Heart left ventricle (tissue), 16 donors: ENCODE measurements at places on chromosomes 3 and 15.

DNA sequence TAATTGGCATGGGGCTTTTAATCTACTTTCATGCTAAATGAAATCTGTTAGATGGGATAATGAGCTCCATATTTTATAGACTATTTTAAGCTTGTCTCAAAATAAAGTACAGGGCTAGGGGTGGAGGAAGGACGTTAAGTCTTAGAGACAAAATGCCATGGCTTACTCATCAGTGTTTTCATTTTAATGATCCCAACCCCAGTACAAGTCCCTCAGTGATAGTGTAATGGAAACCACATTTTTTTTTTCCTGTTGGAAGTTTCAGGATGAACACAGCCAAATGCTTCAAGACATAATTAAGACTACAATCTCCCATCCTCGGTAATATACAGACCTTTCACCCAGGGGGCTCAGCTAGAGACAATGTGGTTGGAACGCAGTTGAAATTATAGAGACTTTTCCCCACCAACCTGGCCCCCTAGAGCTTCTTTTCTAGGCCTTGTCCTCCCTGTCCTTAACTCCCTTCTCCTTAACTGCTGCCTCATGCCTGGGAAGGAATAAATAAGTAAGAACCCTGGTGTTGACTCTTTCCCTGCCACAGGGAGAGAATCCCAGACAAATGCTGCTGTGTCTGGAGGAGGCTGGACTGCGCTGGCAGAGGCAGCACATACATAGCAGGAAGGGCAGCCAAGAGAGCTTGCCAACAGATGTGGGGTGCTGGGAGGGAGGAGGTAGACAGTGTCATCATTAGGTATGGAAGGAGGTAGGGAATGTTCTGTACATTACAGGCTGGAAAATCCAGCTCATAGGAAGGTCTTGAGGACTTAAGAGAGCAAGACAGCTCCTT lies 115.4 kb upstream of the ROPN1 start:
- H3K27me3 ChIP-seq = no peaks in the 10 kb centered on the region
- H3K4me3 ChIP-seq = no peak overlapping the region
- H3K36me3 ChIP-seq = no peaks in the 10 kb centered on the region
- no peak overlapping the region for H3K27ac ChIP-seq
- no peak for DNase-seq
- H3K4me1 ChIP-seq = peaks cover 19% of the 10 kb centered on the region

- H3K27me3 ChIP-seq = no peaks in the 10 kb centered on the region
- DNase-seq = no peak
- H3K27ac ChIP-seq = no peak overlapping the region
Observed at GRCh38 chr3:5192571-5193365, 5.3 kb downstream of the EDEM1 start.

GRCh38 chr3:16430717-16431630 lies 82.5 kb downstream of the RFTN1 start:
- no peak overlapping the region for H3K4me3 ChIP-seq
- H3K27ac ChIP-seq = no peak overlapping the region
- peaks cover 14% of the 10 kb centered on the region for H3K4me1 ChIP-seq
- H3K36me3 ChIP-seq = peaks cover 27% of the 10 kb centered on the region

DNA sequence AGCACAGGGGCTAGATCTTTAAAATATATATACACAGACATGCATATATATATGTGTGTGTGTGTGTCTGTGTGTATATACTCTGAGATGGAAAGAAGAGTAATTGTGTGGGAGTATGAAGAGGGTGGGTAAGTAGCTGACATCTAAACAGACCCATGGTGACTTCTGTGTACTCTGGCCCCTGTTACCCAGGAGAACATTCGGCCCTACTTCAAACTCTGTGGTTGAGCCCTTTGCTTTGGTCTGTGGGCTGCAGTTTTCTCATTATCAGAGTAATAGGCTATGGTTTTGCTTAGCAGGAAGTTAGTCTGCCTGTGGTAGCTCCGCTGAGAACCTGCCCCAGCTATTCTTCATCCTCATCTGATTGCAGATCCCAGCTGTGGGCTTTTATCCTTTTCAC lies 141.4 kb downstream of the RBPMS2 start:
- peaks cover 13% of the 10 kb centered on the region for H3K36me3 ChIP-seq
- DNase-seq = no peak
- H3K4me3 ChIP-seq = no peak overlapping the region
- H3K4me1 ChIP-seq = peaks cover 60% of the 10 kb centered on the region
- H3K27me3 ChIP-seq = no peaks in the 10 kb centered on the region

- H3K4me3 ChIP-seq = no peak overlapping the region
- no peaks in the 10 kb centered on the region for H3K27me3 ChIP-seq
- DNase-seq = no peak
- H3K36me3 ChIP-seq = no peaks in the 10 kb centered on the region
- no peaks in the 10 kb centered on the region for H3K4me1 ChIP-seq
Observed at GRCh38 chr15:63190769-63191649, 1.6 kb downstream of the RAB8B start.

DNA sequence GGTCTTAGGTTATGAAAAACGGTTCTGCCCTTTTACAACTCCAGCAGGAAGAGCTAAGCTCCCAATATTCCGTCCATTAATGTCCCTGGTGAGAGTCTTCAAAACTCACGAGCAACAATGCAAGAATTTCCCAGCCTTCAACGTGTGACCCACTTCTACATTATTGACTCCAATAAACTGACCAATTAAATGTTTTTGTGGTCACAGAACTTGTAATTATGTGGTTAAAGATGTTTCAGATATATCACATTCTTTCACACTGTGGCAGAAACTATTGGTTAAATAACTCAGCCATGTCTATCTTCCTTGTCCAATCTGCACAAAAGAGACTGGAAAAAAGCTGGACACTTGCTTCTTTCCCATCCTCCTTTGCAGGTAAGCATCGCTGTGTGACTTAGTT lies 286.6 kb upstream of the ADAMTS9 start:
- no peak overlapping the region for H3K4me3 ChIP-seq
- no peak for DNase-seq
- H3K36me3 ChIP-seq = no peaks in the 10 kb centered on the region
- no peaks in the 10 kb centered on the region for H3K27me3 ChIP-seq
- no peak overlapping the region for H3K27ac ChIP-seq

- DNase-seq = no peak
- H3K4me1 ChIP-seq = peaks cover 9% of the 10 kb centered on the region
- H3K4me3 ChIP-seq = no peak overlapping the region
Observed at GRCh38 chr15:79812541-79812940, 84.3 kb downstream of the MTHFS start.

- no peak overlapping the region for H3K27ac ChIP-seq
- no peak overlapping the region for H3K4me3 ChIP-seq
- no peak for DNase-seq
- H3K36me3 ChIP-seq = no peaks in the 10 kb centered on the region
- no peaks in the 10 kb centered on the region for H3K4me1 ChIP-seq
- H3K27me3 ChIP-seq = no peaks in the 10 kb centered on the region
Observed at GRCh38 chr15:75112278-75112847, 89.0 kb downstream of the PPCDC start.
